Activated CD4-positive, alpha-beta T cell treated with anti-CD3 and anti-CD28 coated beads for 36 hours (primary cell): ENCODE measurements at places on chromosomes 11 and 22. TPM values are rescaled to one million over a fixed set of nuclear protein-coding genes. Genes with fewer than 3 reads are reported as not detected.

The KLHDC7B gene
- total RNA-seq: 6.4 TPM

The DNAJB7 gene
- total RNA-seq: not detected

The CRYBA4 gene
- total RNA-seq: not detected

The FAT3 gene
- total RNA-seq: not detected

The SLC22A25 gene
- total RNA-seq: not detected

The XNDC1N gene
- total RNA-seq: 19.0 TPM

The GAL3ST1 gene
- not detected for total RNA-seq

DNA sequence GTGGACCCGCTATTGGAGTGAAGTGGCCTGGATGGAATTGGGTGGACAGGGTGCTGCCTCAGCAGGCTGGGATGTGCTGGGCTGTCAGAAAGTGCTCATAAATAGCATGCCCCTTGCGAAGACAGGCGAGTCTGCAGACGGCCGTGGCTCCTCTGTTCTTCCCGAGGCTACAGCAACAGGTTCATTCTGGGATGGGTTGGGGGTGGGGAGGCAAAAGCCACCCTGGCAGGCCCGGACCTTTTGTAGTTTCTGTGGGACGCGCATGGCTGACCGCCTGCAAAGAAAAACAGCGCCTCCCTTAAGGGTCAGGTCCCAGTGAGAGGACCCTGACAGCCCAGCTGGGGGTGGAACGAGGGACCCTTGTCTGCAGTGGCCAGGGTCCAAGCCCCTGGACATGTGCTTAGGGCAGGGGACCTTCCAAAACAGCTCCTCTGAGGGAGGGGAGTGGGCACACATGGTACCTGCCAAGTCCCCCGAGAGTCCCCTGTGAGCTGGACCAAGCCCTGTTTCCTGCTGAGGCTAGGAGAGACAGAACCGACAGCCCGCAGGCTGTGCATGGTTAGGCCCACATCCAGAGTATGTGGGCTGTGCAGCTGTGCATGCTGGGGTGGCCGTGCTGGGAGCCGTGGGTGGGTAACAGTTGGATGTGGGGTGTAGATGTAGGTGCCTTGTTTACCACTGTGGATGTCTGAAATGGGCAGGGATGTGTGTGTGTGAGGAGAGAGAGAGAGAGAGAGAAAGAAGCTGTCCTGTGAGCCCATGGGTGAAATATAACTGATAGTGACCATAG, at the start of gene CRYBB3:
Gene CRYBB3 (plus strand): TSS at position 128 of the 790 bp plus-strand sequence. CDS start 1,539 bp downstream, outside the sequence.
- DNase-seq: no peak

- no peak for DNase-seq
Measured at GRCh38 chr11:13317293-13318080, 39.9 kb downstream of the BMAL1 start.

DNA sequence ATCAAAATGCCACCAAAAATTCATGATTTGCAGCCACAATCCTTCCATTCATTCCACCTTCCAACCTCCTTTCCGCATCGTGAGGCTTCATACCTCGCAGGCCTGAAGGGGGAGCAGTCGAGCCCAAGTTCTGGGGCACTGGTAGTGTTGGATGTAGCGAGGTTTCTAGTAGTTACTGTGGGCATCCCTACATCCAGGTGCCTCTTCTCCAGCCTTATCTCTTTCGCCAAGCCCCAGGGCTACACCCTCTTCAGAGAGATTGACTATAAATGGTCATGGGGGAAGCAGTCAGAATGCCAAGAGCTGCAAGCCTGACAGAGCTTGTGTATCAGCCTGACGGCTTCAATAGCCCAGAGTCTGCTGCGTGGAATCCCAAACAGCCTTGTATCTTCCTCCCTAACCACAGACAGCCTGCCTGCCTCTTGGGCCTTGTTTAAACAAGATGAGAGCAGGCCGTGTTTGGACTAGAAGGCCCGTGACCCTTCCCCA, 28.9 kb downstream of the CLMP start:
- DNase-seq: peak; percentile 54

DNA sequence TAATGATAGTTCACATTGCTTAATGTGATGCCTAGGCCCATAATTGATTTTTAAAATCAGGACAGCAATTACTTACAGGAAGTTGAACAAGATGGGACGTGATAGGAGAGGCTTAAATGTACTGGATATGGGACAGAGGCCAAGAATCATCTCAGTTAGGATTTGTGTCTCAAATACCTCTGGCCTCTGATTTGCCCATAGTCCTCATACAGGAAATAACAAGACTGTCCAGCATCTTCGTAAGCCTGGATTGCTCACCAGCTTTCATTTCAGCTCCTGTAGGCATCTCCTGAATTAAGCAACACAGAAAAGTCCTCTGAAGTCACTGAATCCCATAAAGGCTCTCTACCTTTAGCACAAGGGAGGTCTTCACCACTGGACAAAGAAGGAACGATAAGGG, at the start of gene MRGPRX3:
Gene MRGPRX3 (plus strand): TSS at position 231 of the 400 bp plus-strand sequence. CDS start 4,632 bp downstream, outside the sequence.
- DNase-seq: no peak

- peak; percentile 83 for DNase-seq
Measured at GRCh38 chr22:37218771-37219411, 6.6 kb upstream of the SSTR3 start.

GRCh38 chr22:27913162-27913741, 5.8 kb downstream of the PITPNB start:
- no peak for DNase-seq

- DNase-seq: no peak
Measured at GRCh38 chr11:113670831-113671215, 35.3 kb downstream of the TMPRSS5 start.

- no peak for DNase-seq
Measured at GRCh38 chr11:108131993-108132392, 10.6 kb downstream of the ACAT1 start.

DNA sequence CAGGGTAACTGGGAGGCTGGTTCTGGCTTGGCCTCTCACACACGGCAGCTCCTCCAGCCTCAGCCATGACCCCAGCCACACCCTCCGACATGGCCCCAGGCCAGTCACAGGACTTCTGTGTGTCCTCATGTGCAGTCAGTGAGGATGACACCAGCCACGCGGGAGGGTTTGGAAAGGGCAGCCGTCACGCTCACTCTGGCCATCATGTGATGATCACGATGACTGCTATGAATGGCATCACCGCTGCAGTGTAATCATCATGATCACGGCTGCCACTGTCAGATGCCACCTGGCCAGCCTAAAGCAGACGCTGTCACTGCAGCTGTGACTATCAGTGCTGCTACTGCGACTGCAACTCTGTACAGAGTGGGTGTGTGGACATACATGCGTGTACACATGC, 640.9 kb downstream of the BRD1 start:
- DNase-seq: no peak

DNA sequence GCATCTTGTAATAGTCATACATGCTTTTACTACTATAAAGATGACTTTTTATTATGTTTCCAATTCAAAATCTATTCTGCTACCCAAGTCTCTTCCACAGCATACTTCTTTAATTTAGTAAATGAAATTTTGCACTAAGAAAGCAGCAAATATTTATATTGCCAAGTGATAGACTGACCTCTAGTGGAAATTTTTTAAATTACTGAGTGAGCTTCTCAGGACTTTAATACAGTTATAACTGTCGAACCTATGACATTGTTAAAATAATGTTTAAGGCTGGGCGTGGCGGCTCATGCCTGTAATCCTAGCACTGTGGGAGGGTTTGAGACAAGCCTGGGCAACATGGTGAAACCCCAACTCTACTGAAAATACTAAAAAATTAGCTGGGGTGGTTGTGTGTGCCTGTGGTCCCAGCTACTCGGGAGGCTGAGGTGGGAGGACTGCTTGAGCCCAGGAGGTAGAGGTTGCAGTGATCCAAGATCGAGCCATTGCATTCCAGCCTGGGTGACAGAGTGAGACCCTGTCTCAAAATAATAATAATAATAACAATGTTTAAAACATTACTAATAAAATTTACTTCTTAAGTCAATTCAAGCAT, 27.3 kb downstream of the STK33 start:
- peak; percentile 5 for DNase-seq

- DNase-seq: no peak
Measured at GRCh38 chr11:32388365-32388764, 47.0 kb downstream of the WT1 start.

GRCh38 chr11:83680321-83680720, 394.2 kb upstream of the CCDC90B start:
- no peak for DNase-seq

DNA sequence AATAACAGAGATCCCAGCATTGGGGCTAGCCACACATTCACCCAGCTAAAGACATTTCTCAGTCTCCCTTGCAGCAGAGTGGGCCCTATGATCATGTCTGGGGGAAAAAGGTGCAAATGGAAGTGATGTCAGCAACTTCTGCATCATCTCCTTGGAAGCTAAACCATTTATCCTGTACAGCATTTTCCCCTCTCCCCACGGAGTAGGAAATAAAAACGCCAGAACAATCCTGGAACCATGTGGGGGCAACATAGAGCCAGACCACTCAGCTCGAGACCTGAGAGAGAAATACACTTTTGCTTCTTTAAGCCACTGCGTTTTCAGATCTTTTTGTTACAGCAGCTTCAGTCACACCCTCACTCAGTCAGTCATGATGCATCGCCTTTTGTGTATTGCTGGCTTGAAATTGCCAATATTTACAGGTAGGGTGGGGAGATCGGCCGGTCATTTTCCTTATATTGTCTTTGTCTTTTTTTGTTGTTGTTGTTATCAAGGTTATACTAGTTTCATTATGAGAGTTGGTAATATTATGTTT, 9.1 kb upstream of the RAC2 start:
- no peak for DNase-seq

GRCh38 chr11:125505492-125506080, 9.5 kb upstream of the FEZ1 start:
- DNase-seq: no peak

DNA sequence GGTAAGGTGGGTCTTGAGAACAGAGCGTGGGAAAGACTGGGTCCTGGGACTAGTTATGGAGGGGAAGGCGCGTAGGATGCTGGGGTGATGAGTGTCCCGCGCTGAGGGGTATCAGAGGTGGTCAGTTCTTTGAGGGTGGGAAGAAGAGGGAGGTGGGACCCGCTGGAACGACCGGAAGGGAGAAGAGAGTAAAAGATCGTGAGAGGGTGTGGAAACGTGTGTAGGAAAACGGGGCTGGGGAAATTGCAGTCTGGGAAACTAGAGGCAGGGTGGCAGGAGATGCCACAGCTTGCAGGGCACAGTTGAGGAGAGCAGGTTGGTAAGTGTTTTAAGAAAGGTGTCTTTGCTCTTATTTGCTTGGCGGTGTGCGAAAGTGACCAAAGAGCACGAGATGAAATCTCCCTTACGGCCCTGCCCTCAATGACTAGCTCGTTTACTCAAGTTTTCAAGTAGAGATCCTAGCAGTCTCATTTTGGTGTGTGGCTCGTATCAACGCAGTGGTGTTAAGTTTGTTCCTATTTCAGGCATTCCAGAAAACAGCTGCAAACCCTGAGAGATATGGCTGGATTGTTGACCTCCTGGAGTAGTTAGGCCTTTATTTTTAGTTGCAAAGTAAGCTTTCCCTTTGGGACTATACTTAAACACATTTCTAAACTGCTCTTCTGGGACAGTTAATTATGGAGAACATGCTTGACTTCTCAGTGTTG, 615 bp downstream of the STT3A start:
- DNase-seq: no peak

DNA sequence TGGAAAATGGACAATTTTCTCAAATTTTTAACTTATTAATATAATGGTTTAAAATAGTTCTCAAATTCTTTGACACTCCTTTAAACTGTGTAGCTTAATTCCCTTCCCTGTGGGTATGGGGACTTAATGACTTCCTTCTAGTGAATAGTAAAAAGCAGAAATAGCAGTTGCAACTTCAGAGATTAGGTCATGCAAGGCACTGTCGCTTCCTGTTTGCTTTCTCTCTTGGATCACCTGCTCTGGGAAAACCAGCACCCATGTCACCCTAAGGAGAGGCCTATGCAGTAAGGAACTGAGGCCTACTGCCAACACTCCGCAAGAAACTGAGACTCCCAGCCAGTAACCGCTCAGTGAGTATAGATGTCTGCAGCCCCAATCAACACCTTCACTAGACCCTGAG, 5.5 kb upstream of the PANX3 start:
- DNase-seq: no peak

GRCh38 chr11:18408558-18409291, 3.4 kb upstream of the LDHC start:
- DNase-seq: peak; percentile 35

- no peak for DNase-seq
Measured at GRCh38 chr11:59647245-59647980, 21.4 kb downstream of the PATL1 start.

DNA sequence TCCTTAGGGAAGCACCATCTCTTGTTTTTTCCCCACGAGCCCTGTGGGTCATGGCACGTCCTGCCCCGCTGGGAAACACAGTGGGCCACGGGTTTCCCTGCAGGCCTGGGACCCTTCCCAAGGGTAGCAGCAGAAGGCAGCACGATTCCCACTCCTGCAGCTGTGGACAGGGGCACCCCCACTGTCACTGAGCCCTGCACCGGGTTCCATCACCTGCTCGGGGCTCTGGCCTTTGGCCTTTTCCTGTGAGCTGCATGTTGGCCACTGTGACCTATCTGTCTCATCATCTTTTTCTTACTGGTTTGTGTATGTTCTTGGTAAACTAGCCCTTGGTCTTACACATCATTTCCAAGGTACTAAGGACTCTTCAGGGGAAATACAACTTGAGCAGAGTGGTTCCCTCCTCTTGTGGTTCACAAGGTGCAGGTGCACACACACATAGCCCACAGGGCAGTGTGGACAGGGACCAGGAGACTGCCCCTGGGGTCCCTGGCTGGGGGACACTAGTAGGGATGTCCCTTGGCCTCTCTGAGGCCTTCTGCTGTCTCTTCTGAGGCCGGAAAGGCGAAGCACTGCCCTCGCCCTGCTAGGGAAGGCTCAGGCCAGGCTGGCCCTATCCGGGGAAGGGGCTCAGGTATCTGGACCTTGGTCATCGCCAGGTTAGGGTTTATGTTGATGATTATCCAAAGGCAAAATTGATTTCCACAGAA, 19.0 kb upstream of the TXNRD2 start:
- no peak for DNase-seq

GRCh38 chr11:29962243-29962642, 54.6 kb downstream of the KCNA4 start:
- peak; percentile 17 for DNase-seq

DNA sequence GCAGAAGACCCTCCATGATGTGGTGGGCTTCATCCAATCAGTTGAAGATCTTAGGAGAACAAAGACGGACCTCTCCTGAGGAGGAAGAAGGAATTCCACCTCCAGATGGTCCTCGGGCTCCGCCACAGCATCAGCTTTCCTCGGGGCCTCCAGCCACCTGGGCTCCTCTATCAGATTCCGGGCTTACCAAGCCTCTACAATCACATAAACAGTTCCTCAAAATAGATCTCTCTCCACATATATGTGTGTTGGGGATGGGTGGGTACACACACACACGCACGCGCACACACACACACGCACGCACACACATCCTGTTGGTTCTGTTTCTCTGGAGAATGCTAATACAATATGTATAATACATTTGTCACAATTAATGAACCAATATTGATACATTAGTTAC, 18.8 kb upstream of the NLRP6 start:
- no peak for DNase-seq

GRCh38 chr11:3052567-3052966, 4.7 kb downstream of the CARS1 start:
- DNase-seq: no peak

DNA sequence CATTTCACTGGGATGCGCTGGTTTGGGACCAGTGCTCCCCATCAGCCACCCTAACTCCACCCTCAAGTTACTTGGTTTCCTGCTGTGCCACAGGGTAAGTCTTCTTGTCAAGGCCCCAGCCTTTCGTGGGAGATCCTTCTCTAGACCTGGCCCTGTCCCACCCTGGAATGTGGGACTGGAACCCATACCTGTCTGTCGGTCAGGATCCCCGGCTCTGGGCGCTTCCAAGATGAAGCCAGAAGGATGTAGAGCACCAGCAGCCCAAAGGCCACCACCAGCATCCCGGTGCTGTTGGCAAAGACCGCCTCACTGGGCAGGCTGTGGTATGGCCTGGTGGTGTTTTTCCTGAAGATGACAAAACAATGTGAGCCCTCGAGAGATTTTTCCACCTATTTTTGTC, 10.9 kb downstream of the CYB561A3 start:
- DNase-seq: no peak
